ENCODE measurements at places on chromosomes 3 and 15. TPM values are rescaled to one million over a fixed set of nuclear protein-coding genes. Genes with fewer than 3 reads are reported as not detected.
A peak's percentile ranks its signal among the peaks of the same experiment; 100 is the strongest.

THRB gene
- not detected for total RNA-seq

C2CD4A gene
- total RNA-seq, result 0.40 TPM

RBMS3 gene
- total RNA-seq, result 0.63 TPM

HOMER2 gene
- 20.0 TPM for total RNA-seq

OR5K2 gene
- not detected for total RNA-seq

GRCh38 chr3:141051443-141052200 lies 475 bp downstream of the SPSB4 start:
- peaks cover 70% of the 10 kb centered on the region for H3K27me3 ChIP-seq
- peak overlapping the region; percentile 41 for H3K4me3 ChIP-seq
- DNase-seq, result no peak
- H3K27ac ChIP-seq, result no peak overlapping the region
- H3K4me1 ChIP-seq, result peaks cover 14% of the 10 kb centered on the region
- no peaks in the 10 kb centered on the region for H3K36me3 ChIP-seq

DNA sequence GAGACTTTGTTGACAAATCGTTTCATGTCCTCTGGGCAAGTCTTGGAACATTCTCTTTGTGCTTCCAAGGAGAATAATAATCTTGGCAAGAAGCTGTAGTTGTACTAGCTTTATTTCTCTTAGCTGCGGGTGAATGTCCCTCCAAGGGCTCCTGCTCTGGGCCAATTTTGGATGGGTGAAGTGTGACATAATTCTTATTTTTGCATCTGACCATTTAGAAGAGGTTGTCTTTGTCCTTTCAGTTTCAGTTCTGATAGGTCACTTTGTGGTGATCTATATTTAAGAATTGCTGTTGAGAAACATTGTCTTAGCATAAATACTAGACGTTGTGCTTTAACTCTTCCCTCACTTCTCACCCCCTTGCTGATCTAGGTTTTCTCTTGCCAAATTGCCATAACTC lies 164.8 kb upstream of the RORA start:
- peaks cover 3% of the 10 kb centered on the region for H3K4me1 ChIP-seq
- no peak for DNase-seq
- peaks cover 7% of the 10 kb centered on the region for H3K27me3 ChIP-seq
- H3K4me3 ChIP-seq, result no peak overlapping the region
- H3K27ac ChIP-seq, result no peak overlapping the region

DNA sequence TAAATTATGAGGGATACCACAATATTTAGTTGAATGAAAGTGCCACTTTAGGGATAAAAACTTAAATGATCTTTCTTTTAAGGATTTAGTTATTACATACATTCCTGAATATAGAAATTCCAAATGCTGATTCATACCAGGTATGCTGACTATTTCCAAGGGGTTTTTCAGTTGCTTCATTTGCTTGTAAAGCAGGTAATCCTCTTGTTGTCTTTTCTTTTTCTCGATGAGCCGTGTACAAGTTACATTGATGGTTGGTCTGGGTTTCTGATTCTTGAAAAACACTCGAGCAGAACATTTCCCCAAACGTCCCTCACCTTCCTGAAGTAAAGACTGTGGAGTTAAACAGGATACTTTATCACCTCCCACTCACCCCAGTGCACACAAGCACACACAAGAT lies 21.7 kb downstream of the RARRES1 start:
- DNase-seq, result no peak
- H3K27ac ChIP-seq, result no peak overlapping the region
- H3K4me1 ChIP-seq, result peaks cover 15% of the 10 kb centered on the region
- no peak overlapping the region for H3K4me3 ChIP-seq

GRCh38 chr15:60584355-60584998 lies 105.5 kb upstream of the ICE2 start:
- peak; percentile 42 for DNase-seq
- H3K4me3 ChIP-seq, result peak overlapping the region; percentile 52
- H3K27ac ChIP-seq, result peak overlapping the region; percentile 96
- no peaks in the 10 kb centered on the region for H3K27me3 ChIP-seq

GRCh38 chr3:194469977-194470376 lies 16.8 kb downstream of the ATP13A3 start:
- no peak overlapping the region for H3K27ac ChIP-seq
- H3K36me3 ChIP-seq, result peaks cover 2% of the 10 kb centered on the region
- no peaks in the 10 kb centered on the region for H3K27me3 ChIP-seq

GRCh38 chr15:81411969-81412633 lies 38.1 kb upstream of the TMC3 start:
- DNase-seq, result no peak
- no peak overlapping the region for H3K4me3 ChIP-seq
- H3K4me1 ChIP-seq, result no peaks in the 10 kb centered on the region
- H3K36me3 ChIP-seq, result no peaks in the 10 kb centered on the region

DNA sequence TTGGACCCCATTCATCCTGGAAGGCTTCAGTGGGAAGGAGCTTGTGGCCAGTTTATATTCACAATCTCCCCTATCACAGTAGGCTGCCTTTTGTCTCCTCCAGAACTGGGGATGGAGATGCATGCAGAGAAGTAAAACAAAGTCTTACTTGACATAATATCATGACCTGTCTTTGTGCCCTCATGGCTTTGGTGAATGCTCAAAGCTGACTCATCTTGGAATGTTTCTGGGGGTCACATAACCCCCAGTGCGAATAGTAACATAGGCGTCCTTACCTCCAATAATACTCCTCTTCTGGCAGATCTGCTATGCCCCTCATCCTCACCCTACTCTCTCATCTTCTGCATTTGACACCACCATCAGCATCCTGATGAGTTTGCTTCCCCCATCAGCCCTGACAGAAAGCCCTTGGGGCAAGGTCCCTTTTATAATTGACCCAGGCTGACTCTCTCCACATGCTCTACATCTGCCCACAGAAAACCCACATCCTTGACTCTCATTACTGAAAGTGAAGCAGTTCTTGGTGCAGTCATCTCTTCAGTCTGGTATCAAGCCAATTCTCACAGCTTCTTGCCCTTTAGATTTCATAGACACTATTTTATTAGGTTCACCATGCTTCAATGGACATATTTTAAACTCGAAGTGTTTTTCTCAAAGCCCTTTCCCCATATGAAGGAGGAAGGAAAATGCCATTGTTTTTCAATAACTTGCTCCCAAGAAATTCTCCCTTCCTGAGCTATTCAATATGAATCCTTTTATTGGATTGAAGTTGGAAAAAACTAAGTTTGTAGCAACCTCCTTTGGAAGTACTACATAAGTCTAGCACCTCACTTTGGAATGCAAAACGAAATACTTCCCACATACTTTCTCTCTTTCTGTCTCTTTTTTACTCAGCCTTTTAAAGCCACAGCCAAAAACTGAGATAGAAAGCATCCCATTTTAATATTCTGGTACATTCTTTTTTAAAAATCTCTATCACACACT lies 36.6 kb downstream of the OSTN start:
- no peak overlapping the region for H3K27ac ChIP-seq
- H3K36me3 ChIP-seq, result no peaks in the 10 kb centered on the region
- H3K4me1 ChIP-seq, result peaks cover 3% of the 10 kb centered on the region
- no peak overlapping the region for H3K4me3 ChIP-seq
- DNase-seq, result no peak

DNA sequence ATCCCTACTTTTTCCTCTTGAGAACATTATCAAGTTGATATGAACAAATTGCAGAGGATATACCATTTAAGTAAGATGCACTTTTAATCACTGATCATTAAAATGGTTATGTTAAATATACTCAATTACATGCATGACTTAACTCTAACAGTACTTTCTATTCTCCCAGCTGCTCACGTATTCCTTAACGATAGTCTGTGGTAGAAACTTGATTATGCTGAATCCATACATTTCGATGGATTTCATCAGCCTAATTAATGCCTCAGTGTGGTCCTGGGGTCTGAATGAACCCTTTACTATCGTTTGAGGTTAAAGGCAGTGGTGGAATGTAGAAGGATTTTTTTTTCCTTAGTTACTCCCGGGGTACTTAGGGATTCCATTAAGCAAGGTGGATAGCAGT lies 18.6 kb downstream of the SOX2 start:
- peaks cover 52% of the 10 kb centered on the region for H3K27me3 ChIP-seq
- H3K4me1 ChIP-seq, result peaks cover 3% of the 10 kb centered on the region
- no peak for DNase-seq
- no peak overlapping the region for H3K27ac ChIP-seq
- H3K4me3 ChIP-seq, result no peak overlapping the region

DNA sequence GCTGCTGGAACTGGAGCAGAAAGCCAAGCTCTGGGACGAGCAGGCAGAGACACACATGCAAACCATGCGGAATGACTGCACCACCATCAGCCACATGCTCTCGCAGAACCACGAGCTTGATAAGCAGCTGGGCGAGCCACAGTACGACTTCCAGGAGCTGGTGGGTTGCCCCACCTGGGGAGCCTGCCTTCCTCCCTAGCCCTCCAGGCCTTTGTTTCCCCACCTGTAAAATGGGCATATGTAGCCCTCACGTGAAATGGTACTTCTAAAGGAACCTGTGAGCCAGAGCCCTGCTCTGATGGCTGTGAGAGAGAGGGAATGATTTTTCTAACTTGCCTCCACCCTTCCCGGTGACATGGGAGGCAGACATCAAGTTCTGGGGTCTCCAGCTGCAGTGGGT lies 44.6 kb upstream of the GOLGA6B start:
- no peaks in the 10 kb centered on the region for H3K4me1 ChIP-seq
- no peaks in the 10 kb centered on the region for H3K27me3 ChIP-seq
- H3K27ac ChIP-seq, result no peak overlapping the region
- no peaks in the 10 kb centered on the region for H3K36me3 ChIP-seq
- no peak for DNase-seq

- H3K27ac ChIP-seq, result no peak overlapping the region
- H3K4me3 ChIP-seq, result no peak overlapping the region
- DNase-seq, result no peak
- no peaks in the 10 kb centered on the region for H3K27me3 ChIP-seq
- peaks cover 8% of the 10 kb centered on the region for H3K36me3 ChIP-seq
- H3K4me1 ChIP-seq, result peaks cover 13% of the 10 kb centered on the region
Observed at GRCh38 chr15:64515196-64515595, 54.8 kb downstream of the ZNF609 start.

GRCh38 chr3:146865175-146865755 lies 260.1 kb upstream of the PLSCR5 start:
- H3K27me3 ChIP-seq, result no peaks in the 10 kb centered on the region
- DNase-seq, result no peak
- H3K4me1 ChIP-seq, result no peaks in the 10 kb centered on the region
- H3K27ac ChIP-seq, result no peak overlapping the region

DNA sequence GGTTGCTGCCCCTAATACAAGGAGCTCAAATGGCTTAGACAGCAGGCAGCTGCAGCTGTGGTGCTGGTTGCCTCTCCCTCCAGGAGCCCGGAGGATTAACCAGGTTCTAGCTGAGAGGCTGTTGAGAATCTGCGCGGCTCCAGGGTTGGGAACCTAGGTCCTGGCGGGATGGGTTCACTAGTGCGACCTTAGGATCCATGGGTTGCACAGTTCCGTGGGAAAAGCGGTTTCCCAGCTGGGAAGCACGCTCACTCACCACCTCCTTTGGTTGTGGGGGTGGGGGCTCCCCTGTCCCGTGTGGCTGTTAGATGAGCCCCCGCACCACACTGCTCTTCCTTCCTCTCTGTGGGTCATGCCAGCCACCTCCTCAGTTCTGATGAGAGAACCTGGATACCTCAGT lies 375.1 kb upstream of the ARRDC4 start:
- H3K4me3 ChIP-seq, result no peak overlapping the region
- no peaks in the 10 kb centered on the region for H3K27me3 ChIP-seq
- no peak for DNase-seq
- H3K4me1 ChIP-seq, result no peaks in the 10 kb centered on the region
- no peaks in the 10 kb centered on the region for H3K36me3 ChIP-seq

DNA sequence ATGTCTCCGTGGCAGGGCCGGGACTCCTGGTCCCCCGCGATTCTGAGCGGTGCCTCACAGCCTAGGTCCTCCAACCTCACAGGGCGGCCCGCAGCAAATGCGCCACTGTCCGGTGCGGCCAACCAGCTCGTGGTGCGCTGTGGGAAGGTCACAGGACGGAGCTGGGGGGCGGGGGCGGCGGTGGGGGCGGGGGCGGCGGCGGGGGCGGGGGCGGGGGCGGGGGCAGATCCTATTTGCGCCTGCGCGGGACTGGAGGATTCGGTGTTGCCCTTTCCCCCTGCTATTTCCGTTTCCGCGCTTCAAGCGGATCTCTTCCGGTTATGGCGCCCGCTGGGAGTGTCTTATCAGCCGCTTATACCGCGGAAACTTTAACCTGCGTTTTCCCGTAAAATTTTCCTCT lies 106.7 kb upstream of the SNRPN start:
- H3K36me3 ChIP-seq, result no peaks in the 10 kb centered on the region
- no peaks in the 10 kb centered on the region for H3K27me3 ChIP-seq
- H3K27ac ChIP-seq, result no peak overlapping the region
- DNase-seq, result peak; percentile 16
- H3K4me1 ChIP-seq, result no peaks in the 10 kb centered on the region
- H3K4me3 ChIP-seq, result no peak overlapping the region

DNA sequence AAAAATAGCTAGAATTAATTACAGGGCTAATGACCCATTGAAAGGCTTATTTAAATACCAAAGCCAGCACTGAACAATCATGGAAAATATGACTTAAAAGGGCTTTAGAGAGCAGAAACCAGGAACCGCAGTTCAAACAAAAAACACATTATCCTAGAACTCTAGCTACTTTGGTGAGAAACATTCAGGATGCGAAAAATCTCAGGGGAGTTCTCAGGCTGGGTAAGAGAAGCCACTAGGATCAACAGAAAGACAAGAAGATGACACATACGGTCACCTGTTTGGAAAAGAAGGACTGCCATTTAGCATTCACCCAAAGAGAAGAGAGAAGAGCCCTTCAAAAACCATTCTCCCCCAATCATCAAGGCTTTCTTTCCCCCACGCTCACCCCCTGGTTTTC lies 75.6 kb upstream of the ICE2 start:
- H3K4me1 ChIP-seq, result peaks cover 93% of the 10 kb centered on the region
- H3K4me3 ChIP-seq, result no peak overlapping the region
- peaks cover 54% of the 10 kb centered on the region for H3K36me3 ChIP-seq
- H3K27ac ChIP-seq, result peak overlapping the region; percentile 44

- H3K27ac ChIP-seq, result no peak overlapping the region
- H3K36me3 ChIP-seq, result no peaks in the 10 kb centered on the region
- no peaks in the 10 kb centered on the region for H3K27me3 ChIP-seq
- no peak overlapping the region for H3K4me3 ChIP-seq
Observed at GRCh38 chr15:48112242-48112641, 8.5 kb upstream of the SLC24A5 start.

DNA sequence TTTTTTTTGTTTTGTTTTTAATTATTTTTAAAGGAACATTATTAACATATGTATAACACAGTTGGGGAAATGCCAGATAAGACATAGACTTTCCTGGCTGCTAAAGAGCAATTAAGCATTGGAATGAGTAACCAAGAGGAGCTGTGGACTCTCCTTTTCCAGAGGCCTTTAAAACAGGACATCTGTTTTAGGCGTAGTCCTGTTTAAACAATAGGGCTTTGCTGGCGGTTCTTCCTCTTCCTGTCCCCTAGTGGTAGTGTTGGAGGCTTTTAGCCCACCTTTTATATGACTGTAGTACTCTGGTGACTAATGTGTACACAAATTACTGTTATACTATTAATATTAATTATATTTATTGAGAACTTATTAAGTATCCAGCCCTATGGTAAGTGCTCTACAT lies 81.9 kb downstream of the PPARG start:
- no peak overlapping the region for H3K27ac ChIP-seq
- no peak for DNase-seq
- peaks cover 24% of the 10 kb centered on the region for H3K27me3 ChIP-seq
- no peak overlapping the region for H3K4me3 ChIP-seq

- peak overlapping the region; percentile 87 for H3K4me3 ChIP-seq
- H3K27ac ChIP-seq, result peak overlapping the region; percentile 98
- peak; percentile 74 for DNase-seq
- H3K27me3 ChIP-seq, result peaks cover 9% of the 10 kb centered on the region
- H3K4me1 ChIP-seq, result peaks cover 58% of the 10 kb centered on the region
Observed at GRCh38 chr15:94229591-94230369, 1.6 kb upstream of the MCTP2 start.

Measured in activated CD4-positive, alpha-beta memory T cell treated with anti-CD3 and anti-CD28 coated beads, Interleukin-2, amount 10 ng/mL, durations not matched to agents 7 days and 5 days (primary cell).